ENCODE measurements at places on chromosomes 12 and 14. TPM values are rescaled to one million over a fixed set of nuclear protein-coding genes. Genes with fewer than 3 reads are reported as not detected.

- DNase-seq, result no peak
- H3K4me3 ChIP-seq, result no peak overlapping the region
- no peaks in the 10 kb centered on the region for H3K36me3 ChIP-seq
Observed at GRCh38 chr12:89189448-89189847, 162.9 kb downstream of the DUSP6 start.

- H3K4me3 ChIP-seq, result no peak overlapping the region
- H3K4me1 ChIP-seq, result no peaks in the 10 kb centered on the region
- H3K36me3 ChIP-seq, result no peaks in the 10 kb centered on the region
- no peaks in the 10 kb centered on the region for H3K27me3 ChIP-seq
- H3K27ac ChIP-seq, result no peak overlapping the region
- no peak for DNase-seq
Observed at GRCh38 chr12:129790331-129790730, 113.5 kb downstream of the TMEM132D start.

- DNase-seq, result no peak
- H3K4me3 ChIP-seq, result no peak overlapping the region
- no peak overlapping the region for H3K27ac ChIP-seq
- peaks cover 1% of the 10 kb centered on the region for H3K4me1 ChIP-seq
- no peaks in the 10 kb centered on the region for H3K36me3 ChIP-seq
Observed at GRCh38 chr12:90193500-90193899, 484.9 kb upstream of the ATP2B1 start.

DNA sequence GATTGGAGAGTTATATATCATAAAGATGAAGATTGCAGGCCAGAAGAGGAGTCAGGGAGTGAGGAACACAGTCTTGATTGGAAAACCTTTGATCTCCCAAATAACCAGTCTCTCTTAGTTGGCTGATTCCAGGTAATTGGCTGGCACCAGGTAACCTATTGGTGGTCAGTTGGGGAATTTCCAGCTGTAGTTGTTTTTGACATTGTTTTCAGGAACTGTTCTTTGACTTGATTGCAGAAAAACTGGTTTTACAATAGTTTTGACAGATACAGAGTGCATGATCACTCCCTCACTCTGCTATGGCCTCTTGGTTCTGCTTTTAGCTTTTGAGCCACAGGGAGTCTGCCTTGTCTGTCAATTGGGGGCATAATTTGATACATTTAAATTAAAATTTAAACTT, 71.6 kb downstream of the ZNF641 start:
- no peaks in the 10 kb centered on the region for H3K4me1 ChIP-seq
- DNase-seq, result no peak
- H3K27me3 ChIP-seq, result no peaks in the 10 kb centered on the region
- H3K36me3 ChIP-seq, result no peaks in the 10 kb centered on the region
- no peak overlapping the region for H3K4me3 ChIP-seq

- no peaks in the 10 kb centered on the region for H3K4me1 ChIP-seq
- H3K4me3 ChIP-seq, result no peak overlapping the region
- no peak overlapping the region for H3K27ac ChIP-seq
- no peaks in the 10 kb centered on the region for H3K36me3 ChIP-seq
Observed at GRCh38 chr12:83985084-83985483, 927.5 kb downstream of the SLC6A15 start.

The ALDH2 gene
- total RNA-seq, result 3.1 TPM

The SLC25A21 gene
- not detected for total RNA-seq
